NCI-H510A treated with DMSO at 0.1 percent for 48 hours (cell line): ENCODE measurements at places on chromosomes 5 and 9.

GRCh38 chr9:131153595-131153994 lies 28.2 kb downstream of the NUP214 start:
- DNase-seq = no peak

- peak; percentile 95 for DNase-seq
Observed at GRCh38 chr5:1140171-1140817, 28.4 kb upstream of the SLC12A7 start.

DNA sequence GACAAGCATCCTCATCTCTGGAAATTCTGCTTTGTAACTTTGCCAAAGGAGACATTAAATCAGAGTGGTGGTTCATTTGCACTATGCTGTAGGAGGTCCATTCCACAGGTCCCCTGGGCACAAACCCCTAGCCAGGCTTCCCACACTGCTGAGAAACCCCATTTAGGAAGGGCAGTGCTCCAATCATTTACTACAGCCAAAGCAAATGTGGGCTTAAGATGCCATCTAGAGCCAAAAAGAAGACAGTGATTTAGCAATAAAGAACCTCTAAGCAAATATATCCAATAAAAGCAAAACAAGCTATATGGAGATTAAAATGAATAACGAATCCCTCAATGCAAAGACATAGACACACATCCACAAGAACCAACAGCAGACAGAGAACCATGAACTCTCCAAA lies 129.0 kb upstream of the ALDH1B1 start:
- no peak for DNase-seq

DNA sequence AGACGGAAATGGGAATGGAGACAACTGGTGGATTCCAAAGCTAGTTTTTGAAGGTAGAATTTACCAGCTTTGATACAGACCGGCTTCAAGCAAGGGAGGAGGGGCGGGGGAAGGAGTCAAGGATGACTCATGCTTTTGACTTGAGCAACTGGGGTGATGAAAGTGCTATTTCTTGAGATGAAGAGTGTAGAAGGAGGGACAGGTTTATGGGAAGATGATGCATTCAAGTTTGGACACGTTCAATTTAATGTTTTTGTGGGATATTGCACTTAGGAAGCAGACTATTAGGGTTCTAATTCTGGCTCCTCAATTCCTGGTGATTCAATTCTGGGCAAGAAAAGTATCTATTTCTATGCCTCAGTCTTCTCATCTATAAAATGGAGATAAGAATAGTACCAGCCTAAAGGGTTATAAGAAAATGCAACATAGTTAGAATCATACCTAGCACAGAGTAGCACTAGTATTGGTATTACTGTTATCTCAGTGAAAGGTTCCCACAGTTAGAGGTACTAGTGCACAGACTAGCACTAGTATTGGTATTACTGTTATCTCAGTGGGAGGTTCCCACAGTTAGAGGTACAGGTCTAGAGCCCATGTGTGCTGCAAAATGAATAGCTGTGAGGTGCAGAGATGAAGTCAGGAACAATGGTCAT lies 4.6 kb downstream of the NIPAL4 start:
- DNase-seq = no peak

GRCh38 chr5:36055984-36056383 lies 10.7 kb downstream of the UGT3A2 start:
- DNase-seq = no peak

DNA sequence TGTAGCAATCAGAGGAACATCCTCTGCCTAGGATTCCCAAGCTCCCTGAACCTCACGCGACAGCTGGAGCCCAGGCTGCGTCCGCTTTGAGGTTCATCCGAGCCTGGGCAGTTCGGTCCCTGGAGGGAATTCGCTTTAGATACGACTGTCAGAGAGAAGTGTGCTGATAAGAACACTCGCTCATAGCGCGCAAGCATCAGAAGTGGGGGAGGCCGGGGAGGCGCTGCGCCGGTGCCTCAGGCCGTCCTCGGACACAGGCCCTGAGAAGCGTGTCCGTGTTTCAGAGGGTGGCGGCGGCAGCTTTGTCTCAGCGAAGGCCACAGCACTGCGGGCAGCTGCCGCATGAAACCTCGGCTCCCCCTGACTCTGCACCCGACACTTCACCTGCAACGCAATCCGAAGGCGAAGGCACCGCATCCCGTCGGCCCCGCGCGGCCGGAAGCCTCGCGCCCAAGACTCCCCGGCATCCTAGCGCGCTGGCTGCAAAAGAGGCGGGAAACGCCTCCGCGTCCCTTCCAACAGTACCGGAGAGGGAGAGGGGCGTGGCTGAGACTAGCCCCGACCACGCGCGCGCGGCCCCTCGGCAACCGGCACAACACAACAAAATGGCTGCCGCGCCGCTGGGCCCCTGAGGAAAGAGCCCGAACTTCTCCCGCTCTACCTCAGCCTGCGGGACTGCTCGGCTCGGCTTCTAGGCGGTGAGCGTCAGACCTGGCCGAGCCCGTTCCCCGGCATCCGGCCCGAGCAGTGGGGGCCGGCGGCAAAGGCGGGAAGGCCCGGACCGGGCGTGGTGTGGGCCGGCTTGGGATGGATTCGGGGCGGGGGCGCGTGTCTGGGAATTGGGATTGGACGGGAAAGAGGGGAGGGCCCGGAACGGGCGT lies at the start of gene CNTRL:
Gene CNTRL (plus strand): TSS at position 586 of the 881 bp plus-strand sequence. CDS start 13,372 bp downstream, outside the sequence.
- DNase-seq = peak; percentile 95

DNA sequence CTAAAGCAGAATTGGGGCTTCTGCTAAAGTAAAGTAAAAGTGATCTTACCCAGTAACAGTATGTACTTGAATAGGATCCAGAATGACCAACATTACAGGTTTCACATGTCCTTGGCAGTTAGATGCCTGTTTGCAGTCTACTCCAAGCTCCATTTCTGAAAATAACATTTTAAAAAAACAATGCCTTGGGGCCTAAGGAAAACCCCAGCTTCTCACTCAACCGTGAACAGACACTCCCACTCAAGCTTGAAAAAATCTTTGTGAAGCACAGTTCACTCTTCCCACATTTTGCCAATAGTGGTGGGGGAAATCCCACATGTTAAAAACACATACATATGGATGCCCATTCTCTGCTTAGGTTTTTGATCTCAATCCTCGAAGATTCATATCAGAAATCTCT lies 304.1 kb downstream of the ARRDC3 start:
- no peak for DNase-seq

GRCh38 chr5:145237843-145238242 lies 597.3 kb downstream of the PRELID2 start:
- peak; percentile 42 for DNase-seq

DNA sequence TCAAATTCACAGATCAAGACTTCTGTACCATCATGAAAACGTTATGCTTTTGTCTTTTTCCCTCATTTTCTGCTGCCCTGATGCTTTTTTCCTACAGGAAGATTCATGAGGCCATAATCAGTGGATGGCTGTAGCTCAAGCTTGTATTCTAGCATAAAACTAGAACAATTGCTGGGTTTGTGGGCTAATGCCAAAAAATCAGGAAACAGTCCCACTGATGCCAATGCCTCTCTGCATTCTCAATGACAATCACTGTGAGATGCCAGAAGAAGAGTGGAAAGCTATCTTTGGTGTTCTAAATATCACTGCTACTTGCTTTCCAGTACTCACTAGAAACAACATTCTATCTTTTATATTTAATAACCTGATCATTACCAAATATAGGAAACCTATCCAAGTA lies 33.3 kb upstream of the FAM170A start:
- no peak for DNase-seq

DNA sequence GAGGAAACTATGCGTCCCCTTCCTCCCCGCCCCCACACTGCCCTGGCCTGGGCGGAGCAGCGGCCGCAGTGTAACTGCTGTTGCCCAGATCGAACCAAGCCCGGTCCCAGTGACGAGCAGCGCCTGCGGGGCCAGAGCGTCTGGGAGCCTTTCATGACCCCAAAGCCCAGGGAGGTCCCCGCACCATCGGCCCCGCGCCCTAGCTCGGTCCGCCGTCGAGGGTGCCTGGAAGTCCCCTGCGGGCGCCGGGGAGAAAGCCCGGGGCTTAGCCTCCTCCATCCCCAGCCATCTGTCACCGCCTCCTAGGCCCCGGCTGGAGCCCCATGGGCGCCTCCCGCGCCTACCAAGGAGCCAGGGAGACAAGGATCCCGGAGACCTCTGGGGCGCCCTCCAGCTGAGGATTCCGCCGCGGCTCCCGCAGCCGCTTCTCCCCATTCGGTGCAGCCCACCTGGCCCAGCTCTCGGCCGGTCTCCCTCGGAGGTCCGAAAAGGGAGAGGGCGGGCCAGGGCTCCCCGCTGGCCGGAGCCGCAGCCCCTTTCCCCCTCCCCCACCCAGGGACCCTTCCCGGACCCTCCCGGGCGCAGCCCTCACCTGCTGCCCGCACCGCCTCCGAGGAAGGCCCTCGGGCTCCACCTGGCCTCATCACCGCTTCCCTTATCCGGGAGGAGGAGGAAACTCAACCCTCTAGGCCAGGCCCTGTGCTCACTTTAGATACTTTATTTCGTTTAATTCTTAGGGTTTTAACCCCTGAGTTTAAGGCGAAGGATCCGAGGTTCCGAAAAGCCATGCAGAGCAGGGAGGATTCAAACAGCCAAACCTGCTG lies 45.6 kb downstream of the APTX start:
- DNase-seq = no peak

DNA sequence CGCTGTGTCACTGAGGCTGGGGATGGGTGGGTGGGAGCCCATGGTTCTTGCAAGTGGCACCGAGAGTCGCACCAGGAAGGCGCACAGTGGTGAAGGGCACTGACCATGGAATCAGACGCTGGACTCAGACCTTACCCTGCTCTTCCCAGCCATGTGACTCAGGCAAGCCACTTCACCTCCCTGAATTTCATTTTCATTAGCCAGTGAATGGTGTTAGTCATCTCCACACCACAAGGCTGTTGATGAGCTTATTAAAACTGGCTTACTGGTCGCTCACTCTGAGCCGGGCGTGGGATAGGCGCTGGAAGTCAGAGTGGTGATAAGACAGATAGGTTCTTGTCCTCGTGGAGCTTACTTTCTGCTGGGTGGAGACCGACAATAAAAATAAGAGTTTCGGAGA lies 25.1 kb downstream of the FGF18 start:
- DNase-seq = no peak

- DNase-seq = no peak
Observed at GRCh38 chr5:132391870-132392269, 22.4 kb downstream of the SLC22A5 start.

DNA sequence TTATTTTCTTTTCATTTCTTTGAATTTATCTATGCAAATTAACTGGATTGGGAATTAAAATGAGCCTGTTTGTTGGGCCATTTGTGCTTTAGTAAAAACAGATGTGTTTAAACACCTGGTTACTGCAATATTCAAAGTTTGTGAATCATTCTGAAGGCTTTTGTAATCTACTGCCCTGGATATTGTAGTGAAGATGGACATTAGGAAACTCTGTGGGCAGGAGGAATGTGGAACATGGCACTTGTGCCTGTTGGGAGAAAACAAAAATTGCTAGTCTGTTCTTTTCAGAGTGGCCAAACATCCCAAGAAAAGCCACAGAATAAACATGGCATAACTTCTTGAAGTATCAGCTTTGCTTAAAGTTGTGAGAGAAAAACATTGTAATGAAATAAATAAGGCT lies 40.8 kb downstream of the CHSY3 start:
- no peak for DNase-seq

GRCh38 chr5:78669331-78669730 lies 20.8 kb upstream of the LHFPL2 start:
- no peak for DNase-seq
